Stimulated activated CD4-positive, alpha-beta T cell treated with anti-CD3 and anti-CD28 coated beads, Interleukin-15, amount 100 ng/mL, for 1 hour (primary cell): ENCODE measurements at places on chromosomes 12 and 14.

GRCh38 chr14:67584978-67585377, 15.1 kb downstream of the PIGH start:
- no peak for DNase-seq

DNA sequence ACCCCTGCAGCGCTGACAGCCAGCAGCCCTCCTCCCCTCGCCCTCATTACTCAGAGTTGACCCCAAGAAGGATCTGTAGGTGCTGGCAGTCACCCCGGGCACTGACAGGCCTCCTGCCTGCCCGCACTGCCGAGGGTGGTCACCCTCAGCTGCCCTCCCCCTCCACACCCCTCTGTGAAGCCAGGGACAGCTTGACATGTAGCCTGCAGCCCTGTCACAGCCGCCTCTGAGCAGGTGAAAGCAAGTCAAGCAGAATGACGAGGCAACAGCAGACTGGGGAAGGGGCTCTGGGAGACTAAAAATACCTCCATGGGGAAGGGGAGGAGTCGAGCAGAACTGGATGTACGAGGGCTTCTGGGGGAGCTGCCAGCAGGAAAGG, 178.1 kb downstream of the DPF3 start:
- DNase-seq = no peak

DNA sequence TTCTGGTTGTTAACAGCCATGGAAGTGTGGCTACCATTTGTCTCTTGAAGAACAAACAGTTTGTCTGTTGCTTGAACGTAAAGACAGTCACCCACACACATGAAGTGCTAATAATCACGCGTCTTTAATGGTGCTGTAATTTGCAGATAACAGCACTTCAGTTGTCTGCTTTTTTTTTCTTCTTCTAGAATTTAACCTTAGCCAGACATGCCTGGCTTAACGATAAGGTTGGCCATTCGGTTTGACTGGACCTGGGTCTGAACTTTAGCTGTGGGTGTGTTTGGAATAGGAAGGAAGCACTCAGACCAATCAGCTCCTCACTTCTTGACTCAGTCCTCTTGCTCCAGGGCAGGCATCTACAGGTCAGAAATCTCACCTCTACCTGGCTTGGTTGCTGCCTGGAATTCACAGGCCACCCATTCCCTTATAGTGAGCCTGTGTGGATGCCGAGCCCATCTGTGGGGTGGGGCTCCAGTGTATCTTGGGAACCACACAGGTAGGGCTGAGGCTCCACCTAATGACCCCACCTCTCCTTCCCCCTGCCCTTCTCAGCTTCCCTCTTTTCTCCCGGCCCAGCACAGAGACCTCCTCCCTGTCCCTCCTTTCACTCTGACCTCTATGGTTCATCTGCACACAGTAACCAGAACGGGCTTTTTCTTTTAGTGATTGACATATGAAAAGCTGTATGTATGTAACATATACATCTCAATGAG, 246.4 kb upstream of the PWP1 start:
- no peak for DNase-seq

DNA sequence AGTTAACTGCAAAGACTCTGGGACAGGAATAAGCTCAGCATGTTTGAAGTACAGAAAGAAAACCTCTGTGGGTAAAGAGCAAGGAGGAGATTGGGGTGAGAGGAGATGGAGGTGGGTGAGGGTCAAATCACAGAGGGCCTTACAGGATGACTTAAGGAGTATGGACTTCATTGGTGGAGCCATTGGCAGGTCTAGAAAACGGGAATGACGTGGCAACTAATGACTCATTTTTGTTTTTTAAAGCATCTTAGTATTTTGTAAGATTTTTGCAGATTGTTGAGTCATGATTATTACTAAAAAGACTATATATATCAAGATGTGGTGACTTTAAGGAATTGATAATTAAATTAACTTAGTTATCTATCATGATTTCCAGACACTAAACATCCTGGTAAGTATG, 18.5 kb downstream of the UTP20 start:
- DNase-seq = no peak

DNA sequence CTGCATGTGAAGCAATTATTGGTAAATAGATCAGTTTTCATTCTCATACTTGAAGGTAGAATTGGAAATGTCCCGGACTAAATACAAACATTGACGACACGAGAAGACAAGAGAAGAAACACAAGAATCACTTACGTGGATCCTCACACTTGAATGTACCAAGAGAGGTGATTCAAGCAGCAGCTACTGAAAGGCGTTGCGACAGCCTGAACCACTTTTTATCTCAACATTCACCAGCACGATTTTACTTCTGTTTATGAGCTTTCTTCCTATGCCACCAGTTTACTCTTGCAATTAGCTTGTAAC, 3.6 kb upstream of the FZD10 start:
- no peak for DNase-seq

GRCh38 chr12:63913929-63914328, 69.4 kb downstream of the SRGAP1 start:
- DNase-seq = no peak

- no peak for DNase-seq
These were observed 46.8 kb upstream of the CISTR start for GRCh38 chr12:53798575-53798974.

GRCh38 chr12:30824311-30824710, 69.6 kb upstream of the CAPRIN2 start:
- no peak for DNase-seq

DNA sequence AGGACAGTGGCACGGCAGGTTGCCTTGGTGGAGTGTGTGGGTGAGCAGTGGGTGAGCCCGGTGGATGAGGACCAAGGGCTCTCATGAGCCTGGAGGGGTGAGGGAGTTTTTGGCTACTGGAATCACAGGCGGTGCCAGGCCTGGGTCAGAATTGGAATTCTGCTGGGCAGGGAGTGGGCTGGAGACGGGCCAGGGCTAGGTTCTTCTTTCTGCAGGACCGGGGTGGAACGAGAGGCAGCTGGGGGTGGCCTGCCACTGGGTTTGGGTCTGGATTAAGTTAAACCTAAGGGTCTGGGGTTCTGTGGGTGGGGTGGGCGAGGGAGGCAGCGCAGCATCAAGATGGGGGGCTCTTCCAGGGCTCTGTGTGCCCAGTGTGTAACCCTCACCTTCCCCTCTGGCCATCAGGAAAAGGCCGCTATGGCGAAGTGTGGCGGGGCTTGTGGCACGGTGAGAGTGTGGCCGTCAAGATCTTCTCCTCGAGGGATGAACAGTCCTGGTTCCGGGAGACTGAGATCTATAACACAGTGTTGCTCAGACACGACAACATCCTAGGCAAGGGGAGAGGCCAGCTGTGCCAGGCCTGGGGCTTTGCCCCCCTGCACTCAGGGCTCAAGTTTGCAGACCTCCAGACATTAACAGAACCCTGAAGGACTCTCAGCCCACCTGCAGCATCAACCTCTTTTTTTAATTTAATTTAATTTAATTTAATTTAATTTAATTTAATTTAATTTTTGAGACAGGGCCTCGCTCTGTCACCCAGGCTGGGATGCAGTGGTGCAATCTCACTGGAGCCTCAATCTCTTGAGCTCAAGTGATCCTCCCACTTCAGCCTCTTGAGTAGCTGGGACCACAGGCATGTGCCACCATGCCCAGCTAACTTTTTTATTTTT, 7.0 kb downstream of the ACVRL1 start:
- no peak for DNase-seq

DNA sequence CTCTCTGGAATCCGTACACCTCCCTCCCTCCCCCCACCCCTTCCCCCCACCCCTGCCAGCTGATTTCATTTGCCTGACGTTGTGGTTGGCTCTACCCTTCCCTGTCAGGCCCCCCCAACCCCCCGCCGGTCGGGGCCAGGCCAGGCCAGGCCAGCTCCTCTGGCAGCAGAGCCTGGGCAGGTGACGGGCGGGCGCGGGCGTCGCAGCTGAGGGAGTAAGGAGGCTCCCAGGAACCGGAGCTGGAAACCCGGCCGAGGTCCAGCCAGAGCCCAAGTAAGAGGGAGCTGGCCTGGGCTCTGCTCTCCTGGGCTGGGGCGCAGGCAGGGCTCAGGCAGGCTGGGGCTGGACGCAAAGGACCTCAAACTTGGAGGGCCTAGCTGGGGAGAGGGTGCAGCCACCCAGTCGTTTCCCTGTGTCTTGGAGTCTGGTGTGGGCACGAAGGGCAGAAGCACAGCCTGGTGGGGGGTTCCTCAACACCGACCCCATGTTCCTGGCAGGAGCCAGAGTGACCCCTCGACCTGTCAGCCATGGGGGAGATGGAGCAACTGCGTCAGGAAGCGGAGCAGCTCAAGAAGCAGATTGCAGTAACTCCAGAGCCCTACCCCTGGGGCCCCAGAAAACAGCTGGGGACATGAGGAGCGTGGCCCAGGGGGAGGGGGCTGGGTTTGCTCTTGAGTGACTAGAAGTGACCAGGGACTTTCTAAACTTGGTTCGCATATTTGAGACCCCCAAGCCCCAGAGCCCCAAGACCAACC, at the start of gene GNB3:
TSS of gene GNB3 (plus strand) at position 165 of the 755 bp plus-strand sequence. CDS start at position 528, 363 bp downstream.
- no peak for DNase-seq

DNA sequence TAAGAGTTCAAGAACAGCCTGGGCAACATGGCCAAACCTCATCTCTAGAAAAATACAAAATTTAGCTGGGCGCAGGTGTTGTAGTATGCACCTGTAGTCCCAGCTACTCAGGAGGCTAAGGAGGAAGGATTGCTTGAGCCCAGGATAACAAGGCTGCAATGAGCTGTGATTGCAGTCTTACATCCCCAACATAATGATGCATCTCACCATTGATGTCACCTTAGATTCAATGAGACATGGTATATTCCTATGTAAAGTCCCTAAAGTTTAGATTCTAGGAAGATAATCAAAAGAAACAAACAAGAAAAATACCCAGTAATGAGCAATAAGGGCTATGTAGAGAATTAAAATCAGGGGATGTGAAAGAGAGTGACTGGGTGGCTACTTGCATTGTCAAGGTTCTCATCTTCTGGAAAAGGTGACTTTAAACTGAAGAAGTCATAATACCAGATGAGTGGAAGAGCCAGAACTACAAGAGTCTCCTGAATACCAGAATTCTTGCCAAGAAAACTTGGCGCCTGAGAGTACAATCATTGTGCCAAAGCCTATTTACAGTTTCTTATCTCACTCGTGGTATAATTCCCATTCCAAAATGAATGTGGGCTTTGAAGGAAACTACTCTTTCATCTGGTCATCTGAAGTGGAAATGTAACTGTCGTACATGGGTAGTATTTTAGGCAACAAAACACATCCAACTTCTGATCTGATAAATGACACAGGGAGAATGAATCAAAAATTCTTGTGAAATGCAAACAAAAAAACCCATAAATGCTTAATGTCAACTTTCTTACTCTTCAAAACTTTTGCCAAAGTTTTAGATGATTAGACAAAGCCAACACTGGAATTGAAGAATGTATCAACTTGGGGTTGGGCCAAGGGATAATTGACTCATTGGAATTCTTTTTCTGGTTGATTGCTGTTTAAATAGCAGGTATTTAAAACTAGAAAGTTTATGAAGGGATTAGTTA, 81.1 kb upstream of the ST8SIA1 start:
- no peak for DNase-seq

DNA sequence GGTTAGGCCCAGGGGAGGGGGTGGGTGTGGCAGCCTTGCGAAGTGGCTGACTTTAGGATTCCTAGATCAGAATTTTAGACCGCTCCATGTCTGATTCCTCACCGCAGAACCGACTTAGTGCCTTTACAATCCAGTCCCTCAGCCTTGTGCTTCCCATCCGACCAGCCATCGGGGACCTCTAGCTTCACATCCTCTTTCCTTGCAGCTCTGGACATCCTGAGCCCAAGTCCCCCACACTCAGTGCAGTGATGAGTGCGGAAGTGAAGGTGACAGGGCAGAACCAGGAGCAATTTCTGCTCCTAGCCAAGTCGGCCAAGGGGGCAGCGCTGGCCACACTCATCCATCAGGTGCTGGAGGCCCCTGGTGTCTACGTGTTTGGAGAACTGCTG, 557 bp downstream of the COPS7A start:
- no peak for DNase-seq

- DNase-seq = no peak
These were observed 142.5 kb downstream of the PHLDA1 start for GRCh38 chr12:75888874-75889613.

DNA sequence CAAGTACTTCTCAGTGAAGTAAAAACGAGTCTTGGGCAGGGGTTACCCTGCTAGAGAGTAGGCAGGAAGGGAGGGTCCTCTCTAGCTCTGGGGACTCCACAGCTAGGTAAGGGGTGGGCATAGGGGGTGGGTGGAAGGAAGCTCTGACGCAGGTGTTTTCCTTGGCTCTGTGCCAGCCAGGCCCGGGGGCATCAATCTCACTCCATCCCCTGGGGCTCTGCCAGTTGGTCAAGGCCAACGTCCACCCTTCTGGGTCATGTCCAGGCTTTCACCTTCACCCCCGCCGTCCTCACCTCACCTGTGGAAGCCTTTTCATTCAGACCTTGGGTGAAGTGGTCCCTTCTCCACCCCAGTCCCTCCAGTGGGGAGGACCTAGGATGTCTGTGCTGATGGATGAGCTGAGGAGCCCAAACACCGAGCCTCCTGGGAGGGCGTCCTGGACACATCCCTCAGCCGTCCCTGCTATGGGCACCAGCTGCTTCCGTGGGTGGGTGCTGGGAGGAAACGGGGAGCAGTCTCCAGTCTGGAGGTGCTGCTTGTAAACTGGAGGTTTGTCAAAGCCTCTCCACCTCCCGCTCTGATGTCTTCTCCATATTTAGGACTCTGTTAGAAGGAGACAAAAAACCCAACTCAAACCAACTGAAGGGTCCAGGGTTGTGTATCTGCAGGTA, 71.5 kb upstream of the SFSWAP start:
- no peak for DNase-seq

DNA sequence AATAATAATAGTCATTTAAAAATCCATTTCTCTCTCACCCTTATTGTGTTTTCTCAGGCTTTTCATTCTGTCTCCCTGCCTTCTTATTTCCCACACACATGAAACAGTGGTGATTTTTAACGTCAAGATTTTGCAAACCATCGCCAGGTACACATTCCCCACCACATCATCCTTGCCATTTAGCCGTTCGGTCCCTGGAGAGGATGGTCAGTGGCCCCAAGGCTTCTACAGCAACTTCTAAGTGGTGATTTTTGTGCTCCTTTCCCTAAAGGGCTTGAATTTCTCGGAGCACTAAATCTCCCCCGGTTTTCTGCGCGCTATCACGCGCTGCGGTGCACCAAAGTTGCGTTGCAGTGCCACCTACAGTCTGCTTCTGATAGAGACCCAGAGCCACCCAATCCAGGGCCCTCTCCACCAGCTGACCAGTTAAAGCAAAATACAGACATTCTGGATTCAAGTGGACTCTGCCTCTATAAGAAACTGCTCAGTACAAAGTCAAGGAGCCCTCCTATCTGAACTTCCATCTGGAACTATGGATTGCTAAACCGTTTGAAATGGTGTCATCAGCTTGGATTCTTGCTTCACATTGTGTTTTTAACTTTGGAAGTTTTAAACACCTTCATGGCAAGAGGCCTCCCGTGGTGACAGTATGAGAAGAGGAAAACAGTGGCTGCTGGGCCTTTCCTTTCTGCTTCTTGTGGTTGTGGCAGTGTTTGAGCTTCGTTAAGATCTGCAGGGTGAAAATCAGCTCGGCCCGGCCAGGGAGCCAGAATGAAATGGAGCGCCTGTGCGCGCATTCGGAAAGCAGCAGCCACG, 234.0 kb downstream of the SPTSSA start:
- peak; percentile 22 for DNase-seq
